ENCODE measurements at places on chromosomes 7 and 10.

DNA sequence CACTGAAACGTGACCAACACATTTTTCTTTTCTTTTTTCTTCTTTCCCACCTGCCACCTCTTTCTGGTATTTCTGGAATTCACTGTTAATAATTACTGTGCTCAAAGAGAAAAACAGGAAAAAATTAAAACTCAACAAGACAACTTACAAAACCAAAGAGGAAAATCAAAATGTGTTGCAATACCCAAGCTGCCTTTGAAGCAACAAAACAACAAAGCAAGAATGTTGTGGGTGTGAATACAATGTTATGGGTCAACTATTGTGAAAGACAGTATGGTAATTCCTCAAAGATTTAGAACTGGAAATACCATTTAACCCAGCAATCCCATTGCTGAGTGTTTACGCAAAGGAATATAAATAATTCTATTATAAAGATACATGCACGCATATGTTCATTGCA lies 415.1 kb downstream of the GFRA1 start:
- peaks cover 13% of the 10 kb centered on the region for H3K4me1 ChIP-seq
- H3K4me3 ChIP-seq: no peak overlapping the region
- DNase-seq: no peak
- H3K27me3 ChIP-seq: no peaks in the 10 kb centered on the region
- H3K27ac ChIP-seq: no peak overlapping the region
- no peaks in the 10 kb centered on the region for H3K36me3 ChIP-seq

DNA sequence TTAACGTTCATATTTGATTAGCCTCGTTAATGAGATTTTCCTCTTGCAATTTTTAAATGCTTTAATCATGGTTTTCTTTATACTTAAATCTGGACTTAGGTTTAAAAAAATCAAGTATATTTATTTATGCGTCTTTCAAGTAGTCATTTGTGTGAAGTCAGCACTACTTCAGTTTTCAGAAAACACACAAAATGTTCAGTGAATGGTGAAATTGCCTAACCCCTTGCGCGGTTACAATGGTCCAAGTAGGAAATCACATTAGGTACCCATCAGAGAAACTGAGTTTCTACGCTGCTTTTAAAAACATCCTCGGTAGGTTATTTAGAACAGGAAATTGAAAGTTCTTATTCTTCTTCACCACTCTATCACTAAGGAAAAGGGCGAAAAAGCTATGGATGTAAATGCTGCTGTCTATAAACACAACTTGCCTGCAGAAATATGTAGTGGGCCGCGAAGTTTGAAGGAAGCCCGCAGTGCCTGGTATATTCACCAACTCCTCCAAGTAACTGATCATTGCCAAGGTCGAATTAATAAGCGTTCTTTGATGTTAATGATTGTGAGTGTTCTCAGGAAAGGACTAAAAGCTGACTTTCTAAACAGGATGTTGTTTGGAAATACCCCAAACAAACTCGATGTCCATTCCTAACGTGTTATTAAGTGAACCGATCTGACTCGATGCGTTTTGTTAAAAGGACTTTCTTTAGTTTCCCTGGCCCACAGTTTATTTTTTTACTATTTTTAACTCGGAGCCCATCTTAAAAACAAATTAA lies 1.0 kb downstream of the SYPL1 start:
- DNase-seq: no peak
- H3K4me3 ChIP-seq: peak overlapping the region; percentile 59
- no peaks in the 10 kb centered on the region for H3K27me3 ChIP-seq
- peaks cover 25% of the 10 kb centered on the region for H3K4me1 ChIP-seq

DNA sequence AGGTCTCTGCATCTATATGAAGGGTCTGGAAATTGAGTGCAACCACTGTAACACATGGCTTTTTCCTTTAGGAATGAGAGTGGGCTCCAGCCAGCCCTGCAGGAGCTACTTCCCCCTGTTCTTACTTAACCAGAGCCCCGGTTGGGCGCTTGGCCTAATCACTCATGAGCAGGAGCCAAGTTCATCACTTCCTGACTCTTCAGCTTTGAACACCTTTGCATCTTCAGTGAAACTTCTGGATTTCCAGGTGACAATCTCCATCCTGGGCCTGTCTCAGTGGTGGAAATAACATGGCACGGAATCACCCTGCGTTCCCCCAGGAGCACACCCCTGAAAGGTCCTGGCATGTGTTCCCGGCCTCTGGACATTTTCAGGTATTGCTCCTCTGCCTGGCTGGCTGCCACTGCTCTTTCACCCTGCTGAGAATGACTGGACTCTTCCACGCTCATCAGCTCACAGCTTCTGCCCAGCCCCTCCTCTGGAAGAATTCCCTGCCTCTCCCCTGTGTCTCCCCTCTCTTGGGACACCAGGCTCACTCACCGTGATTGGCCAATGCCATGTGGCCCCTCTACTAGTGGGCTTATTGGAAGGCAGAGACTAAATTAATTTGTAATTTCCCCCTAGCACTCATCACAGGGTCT lies 229.1 kb upstream of the GRB10 start:
- H3K4me1 ChIP-seq: no peaks in the 10 kb centered on the region
- no peak overlapping the region for H3K27ac ChIP-seq
- H3K36me3 ChIP-seq: no peaks in the 10 kb centered on the region
- DNase-seq: no peak
- no peaks in the 10 kb centered on the region for H3K27me3 ChIP-seq

DNA sequence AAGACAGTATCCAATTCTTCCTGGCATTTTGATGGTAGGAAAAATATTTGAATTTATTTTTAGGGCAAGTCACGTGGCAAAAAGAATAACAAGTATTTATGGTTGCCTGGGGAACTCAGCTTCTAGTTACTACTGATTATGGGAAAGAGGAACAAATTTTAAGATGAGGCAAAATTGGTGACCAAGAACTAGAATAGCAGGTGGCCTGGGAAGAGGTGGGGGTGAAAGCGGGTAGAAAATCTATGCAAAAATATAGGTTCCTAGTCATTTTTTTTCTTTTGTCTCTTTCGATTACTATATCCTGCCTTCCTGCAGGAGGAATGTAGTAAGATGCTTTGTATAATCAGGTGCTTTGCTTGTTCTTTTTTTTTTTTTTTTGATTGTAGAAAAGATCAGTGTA lies 27.8 kb downstream of the ENTPD1 start:
- H3K27ac ChIP-seq: no peak overlapping the region
- no peaks in the 10 kb centered on the region for H3K36me3 ChIP-seq
- no peak for DNase-seq
- no peaks in the 10 kb centered on the region for H3K4me1 ChIP-seq
- H3K27me3 ChIP-seq: no peaks in the 10 kb centered on the region

DNA sequence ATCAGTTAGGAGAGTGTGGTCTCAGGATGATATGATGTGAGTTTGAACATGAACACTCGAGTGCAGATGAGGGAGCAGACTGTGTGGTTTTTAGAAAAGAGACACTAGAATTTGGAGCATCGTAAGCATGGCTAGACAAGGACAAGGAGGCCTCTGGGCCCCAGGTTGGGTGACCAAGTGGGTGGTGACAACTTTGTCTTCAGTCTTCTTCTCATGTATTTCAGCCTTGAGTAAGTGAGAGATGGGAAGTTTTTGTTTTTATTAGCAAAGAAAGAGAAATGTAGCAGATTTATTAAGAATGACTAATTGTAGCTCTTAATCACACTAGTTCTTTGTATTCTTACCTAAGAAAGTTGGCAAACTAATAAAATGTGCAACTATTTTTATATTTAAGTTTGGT lies 16.3 kb downstream of the TES start:
- no peak for DNase-seq
- no peak overlapping the region for H3K4me3 ChIP-seq
- no peaks in the 10 kb centered on the region for H3K36me3 ChIP-seq
- H3K4me1 ChIP-seq: no peaks in the 10 kb centered on the region
- no peak overlapping the region for H3K27ac ChIP-seq

- DNase-seq: no peak
- peak within 1 kb of the TSS; percentile 22 for H3K4me3 ChIP-seq
- peak within 1 kb of the TSS; percentile 40 for H3K27ac ChIP-seq
- H3K27me3 ChIP-seq: no peaks in the 10 kb centered on the region
- peaks cover 19% of the 10 kb centered on the region for H3K4me1 ChIP-seq
Observed at GRCh38 chr10:72087969-72088888, at the start of gene SPOCK2. TSS of gene SPOCK2 (minus strand) at chr10:72088551. CDS start at chr10:72088328, 223 bp downstream.

DNA sequence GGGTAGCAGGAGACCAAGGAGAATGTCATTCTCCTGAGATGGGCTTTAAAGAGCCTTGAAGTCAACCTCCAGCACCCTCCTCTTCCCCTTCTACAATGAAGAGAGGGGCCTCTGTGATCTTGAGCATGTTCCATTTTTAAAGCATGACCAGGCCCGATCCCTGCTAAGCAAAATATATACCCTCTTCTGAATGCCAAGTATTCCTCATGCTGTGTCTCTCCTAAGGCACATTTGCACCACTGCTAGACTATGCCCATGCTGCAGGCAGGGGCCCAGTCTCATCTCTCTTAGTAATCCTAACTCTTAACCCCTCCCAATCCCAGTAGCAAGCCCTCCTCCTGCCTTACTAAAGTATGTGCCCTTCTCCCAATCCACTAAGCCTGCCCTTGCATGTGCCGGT lies 18.4 kb downstream of the SORBS1 start:
- no peak overlapping the region for H3K4me3 ChIP-seq
- H3K36me3 ChIP-seq: no peaks in the 10 kb centered on the region

GRCh38 chr7:69981646-69982045 lies 383.4 kb downstream of the AUTS2 start:
- no peaks in the 10 kb centered on the region for H3K4me1 ChIP-seq
- H3K27ac ChIP-seq: no peak overlapping the region
- H3K36me3 ChIP-seq: no peaks in the 10 kb centered on the region
- DNase-seq: no peak
- no peaks in the 10 kb centered on the region for H3K27me3 ChIP-seq

GRCh38 chr10:93346108-93346507 lies 136.0 kb downstream of the MYOF start:
- H3K36me3 ChIP-seq: no peaks in the 10 kb centered on the region
- no peaks in the 10 kb centered on the region for H3K27me3 ChIP-seq
- DNase-seq: no peak
- H3K4me3 ChIP-seq: no peak overlapping the region

GRCh38 chr10:107442035-107442505 lies 277.6 kb upstream of the SORCS1 start:
- DNase-seq: no peak
- H3K4me3 ChIP-seq: no peak overlapping the region
- H3K4me1 ChIP-seq: no peaks in the 10 kb centered on the region

DNA sequence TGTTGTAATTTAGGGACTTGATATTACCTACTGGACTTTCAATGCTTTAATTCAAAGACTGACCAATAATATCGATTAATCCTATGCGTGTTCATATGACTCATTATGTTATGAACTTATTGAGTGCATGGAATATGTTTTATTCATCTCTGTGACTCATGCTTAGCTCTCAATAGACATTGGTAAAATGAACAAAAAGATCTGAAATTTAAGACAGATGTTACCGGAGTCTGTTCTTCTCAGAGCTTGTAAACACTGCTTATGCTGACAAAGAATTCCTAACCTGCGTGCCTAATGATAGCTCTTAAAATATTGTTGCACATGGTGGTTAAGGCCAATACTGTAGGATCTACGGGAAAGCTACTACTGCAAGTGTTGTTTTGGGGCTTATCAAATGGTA lies 131.5 kb upstream of the ACBD5 start:
- H3K27ac ChIP-seq: no peak overlapping the region
- H3K4me3 ChIP-seq: no peak overlapping the region
- no peaks in the 10 kb centered on the region for H3K4me1 ChIP-seq
- H3K27me3 ChIP-seq: no peaks in the 10 kb centered on the region

DNA sequence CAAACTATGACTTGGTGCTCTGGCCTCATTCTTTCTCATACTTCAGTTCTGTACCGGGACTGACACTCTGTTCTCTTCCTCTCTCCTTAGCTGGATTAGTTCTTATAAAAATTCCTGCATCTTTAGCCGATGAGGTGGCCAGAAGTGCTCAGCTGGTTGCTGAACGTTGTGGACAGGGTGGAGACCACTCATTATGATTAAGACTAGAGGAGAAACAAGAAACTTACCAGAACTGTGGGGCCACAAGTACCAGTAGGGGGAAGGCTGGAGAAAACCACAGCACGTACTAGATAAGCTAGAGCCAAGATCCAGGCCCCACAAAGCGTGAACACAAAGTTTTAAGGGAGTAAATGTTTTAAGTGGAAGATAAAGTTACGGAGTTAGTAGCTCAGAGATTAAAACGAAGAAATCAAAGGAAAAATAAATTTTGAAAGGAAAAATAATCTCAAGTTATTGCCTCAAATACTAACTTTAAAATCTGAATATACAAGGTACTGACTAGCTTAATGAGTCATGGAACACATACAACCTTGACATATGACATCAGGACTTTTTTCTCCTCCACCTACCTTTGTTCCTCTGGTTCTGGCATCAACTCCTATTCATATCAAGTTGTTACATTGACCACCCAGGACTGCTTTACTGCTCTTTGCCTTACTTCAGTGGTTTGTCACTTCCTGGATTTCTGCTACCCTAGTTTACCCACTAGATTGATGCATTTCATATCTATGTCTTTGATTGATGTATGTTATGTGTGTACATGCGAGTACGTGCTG lies 469.0 kb downstream of the TFEC start:
- DNase-seq: no peak
- no peak overlapping the region for H3K27ac ChIP-seq
- no peaks in the 10 kb centered on the region for H3K36me3 ChIP-seq

DNA sequence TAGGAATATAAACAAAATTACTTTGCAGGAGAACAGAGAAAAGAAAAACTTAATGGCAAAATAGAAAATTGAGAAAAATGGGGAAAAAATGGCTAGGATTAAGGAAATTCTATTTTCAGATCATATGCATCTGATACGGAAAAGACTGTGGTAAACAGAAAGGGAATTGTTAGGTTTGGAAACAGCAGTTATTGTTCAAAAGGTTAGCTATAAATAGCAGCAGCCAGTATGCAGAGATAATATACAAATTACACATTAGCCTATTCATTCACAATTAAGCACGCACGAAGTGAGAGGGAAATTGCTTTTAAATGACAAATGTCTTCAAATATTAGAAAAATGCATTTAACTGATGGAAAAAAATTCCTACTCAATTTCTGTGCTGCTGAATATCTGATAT lies 224.1 kb upstream of the FAM3C start:
- no peak overlapping the region for H3K4me3 ChIP-seq
- H3K27ac ChIP-seq: no peak overlapping the region
- no peaks in the 10 kb centered on the region for H3K4me1 ChIP-seq
- no peaks in the 10 kb centered on the region for H3K27me3 ChIP-seq

GRCh38 chr10:122659126-122659525 lies 40.5 kb downstream of the C10orf120 start:
- no peak overlapping the region for H3K4me3 ChIP-seq
- H3K4me1 ChIP-seq: no peaks in the 10 kb centered on the region
- H3K27me3 ChIP-seq: peaks cover 1% of the 10 kb centered on the region
- H3K36me3 ChIP-seq: no peaks in the 10 kb centered on the region
- H3K27ac ChIP-seq: no peak overlapping the region

DNA sequence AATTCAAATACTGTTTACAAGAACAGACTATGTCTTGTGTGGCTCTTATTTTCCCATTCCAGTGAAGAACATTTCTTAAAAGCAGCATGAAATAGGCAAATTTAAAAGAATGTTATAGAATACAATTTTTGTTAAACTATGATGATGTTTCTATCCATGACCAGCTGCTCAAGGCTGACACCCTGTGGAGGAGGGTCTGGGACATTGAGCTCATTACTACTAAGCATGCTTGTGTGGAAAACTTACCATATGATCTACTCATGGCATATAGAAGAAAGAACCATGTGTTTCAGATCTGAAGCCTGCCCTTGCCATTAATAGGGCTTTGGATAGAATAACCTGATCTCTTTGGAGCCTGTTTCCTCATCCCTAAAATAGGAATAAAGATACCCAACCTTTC lies 125.0 kb downstream of the FOXP2 start:
- no peak overlapping the region for H3K27ac ChIP-seq
- H3K36me3 ChIP-seq: no peaks in the 10 kb centered on the region
- H3K27me3 ChIP-seq: no peaks in the 10 kb centered on the region
- peak; percentile 39 for DNase-seq

Data from Caco-2 (cell line).